ENCODE measurements at places on chromosomes 11 and 22. TPM values are rescaled to one million over a fixed set of nuclear protein-coding genes. Genes with fewer than 3 reads are reported as not detected.

DNA sequence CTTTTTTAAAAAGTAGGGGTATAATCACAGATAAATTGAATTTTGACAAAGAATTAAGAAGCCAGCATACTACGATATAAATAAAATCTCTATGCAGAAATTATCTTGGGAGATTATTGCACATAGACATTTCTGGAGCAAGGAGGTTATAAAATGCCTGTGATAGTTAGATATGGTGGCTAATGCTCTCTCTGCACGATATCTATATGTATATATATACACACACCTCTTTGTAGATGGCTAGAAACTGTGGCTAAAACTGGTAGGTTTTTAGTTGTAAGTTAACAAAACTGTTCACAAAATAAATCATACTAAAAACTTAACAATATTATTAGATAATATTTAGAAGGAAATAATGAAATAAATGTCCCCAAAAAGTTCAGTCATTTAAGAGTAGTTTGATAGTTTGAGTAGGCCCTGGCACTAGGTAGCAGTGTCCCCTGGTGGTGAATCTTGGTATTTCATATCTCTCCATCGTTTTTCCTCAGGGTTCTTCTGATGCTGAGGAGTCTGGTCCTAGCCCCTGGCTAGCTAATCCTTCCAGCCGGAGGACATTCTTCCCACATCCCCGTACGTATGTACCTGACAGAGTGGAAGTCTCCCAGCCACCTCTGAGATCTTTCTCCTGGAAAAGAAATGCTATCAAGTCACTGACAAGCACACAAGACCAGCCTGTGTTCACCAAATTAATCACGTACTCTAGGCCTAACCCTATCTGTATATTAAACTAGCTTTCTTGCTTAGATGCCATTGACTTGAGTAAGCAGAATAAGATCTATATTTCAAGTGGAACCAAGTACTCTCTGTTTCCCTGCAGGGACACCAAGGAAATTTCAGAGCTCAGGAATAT, 32.2 kb downstream of the ART5 start:
- no peak for DNase-seq

TSSK2 gene
- not detected for polyA plus RNA-seq

GRCh38 chr11:34632105-34632791, 11.4 kb downstream of the EHF start:
- no peak for DNase-seq

DNA sequence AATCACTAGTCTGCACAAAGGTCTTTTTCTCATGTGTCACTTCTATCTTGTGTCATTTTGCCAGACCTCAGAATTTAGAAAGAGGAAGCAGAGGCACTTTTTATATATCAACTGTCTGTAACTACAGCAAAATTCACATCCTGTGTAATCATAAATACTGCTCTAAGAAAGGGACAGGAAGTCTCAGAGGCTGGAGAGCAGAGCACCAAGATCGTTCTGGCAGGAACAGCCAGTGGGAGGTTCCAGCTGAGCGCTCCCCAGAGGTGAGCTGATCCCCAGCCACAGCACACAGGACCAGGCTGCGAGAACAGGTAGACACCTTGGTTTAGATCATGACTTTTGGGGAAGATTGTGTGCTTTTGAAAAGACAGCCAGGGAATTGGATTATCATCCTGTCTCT, at the start of gene MS4A7:
Gene MS4A7 (plus strand): TSS at position 179 of the 400 bp plus-strand sequence. CDS start 4,610 bp downstream, outside the sequence.
- DNase-seq, result no peak

DNA sequence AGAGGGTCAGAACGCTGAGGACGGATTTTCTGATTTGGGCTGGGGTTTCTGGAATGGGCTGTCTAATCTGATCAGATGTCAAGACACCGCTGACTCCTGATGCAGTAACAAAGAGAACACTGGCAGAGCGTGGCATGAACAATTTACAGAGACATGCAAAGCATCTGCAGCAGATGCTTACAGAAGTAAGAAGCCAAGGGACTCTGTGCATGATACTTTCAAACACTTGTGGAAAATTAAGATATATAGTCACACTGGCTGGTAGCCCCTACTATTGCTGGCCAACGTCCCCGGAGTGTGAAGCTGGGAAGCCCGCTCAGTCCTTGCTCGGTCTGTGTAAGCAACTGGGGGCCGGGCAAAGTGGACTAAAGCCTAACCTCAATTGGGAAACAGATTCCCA, 903.7 kb downstream of the BRD1 start:
- no peak for DNase-seq

DNA sequence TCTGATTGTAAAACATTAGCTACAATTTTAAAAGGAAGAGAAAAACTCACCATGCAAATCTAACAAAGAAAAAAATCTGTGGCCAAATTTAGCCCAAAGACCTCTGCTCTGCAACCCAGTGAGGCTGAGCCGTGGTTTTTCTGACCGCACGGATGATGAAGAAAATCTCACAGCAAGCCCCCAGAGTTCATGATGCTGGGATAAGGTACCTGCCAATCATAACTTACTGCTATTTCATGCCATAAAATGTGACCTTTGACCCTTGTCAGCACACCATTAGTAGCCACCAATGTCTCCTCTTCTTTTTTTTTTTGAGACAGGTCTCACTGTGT, 11.1 kb downstream of the CERK start:
- no peak for DNase-seq

- DNase-seq, result no peak
Measured at GRCh38 chr11:80118073-80118472, 677.2 kb upstream of the TENM4 start.

GRCh38 chr11:125452125-125452470, 44.0 kb downstream of the FEZ1 start:
- DNase-seq, result no peak

Data from left renal pelvis (tissue), 4 donors.